NCI-H187 (cell line): ENCODE measurements at places on chromosomes 5 and 9.

GRCh38 chr5:150342583-150342982, 14.9 kb upstream of the TCOF1 start:
- no peak for DNase-seq

- no peak for DNase-seq
Measured at GRCh38 chr5:157252711-157253465, 13.0 kb upstream of the CYFIP2 start.

- DNase-seq: no peak
Measured at GRCh38 chr9:89901920-89902319, 297.1 kb downstream of the GADD45G start.

DNA sequence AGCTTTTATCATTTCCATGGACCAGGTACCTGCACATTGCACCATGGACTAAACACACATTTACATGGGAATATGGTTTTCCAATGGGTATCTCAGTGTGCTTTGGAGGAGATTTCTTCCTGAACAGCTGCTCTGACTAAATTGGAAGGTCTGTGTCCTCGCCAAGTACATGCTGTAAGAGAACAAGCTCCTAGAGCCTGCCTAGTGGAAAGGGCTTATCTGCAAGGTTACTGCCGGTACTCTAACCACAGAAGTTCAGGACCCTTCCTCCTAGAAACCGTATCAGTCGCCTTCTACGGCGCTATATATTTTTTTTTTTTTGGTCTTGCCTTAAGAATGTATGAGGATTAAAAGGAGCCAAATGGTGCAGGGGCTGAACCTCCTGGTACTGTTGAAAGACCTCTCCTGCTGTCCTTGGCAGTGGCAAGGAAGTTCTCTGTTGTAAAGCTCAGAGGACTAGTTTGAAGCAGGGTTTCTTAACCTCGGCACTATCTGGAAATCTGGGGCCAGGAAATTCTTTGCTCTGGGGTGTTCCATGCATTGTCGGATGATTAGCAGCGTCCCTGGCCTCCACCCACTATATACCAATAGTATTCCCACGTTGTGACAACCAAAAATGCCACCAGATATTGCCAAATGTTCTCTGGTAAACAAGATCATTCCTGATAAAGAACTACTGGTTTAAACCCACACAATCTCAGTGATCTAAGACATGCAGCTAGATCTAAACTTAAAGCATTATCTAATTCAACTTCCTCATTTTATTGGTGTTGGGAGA, 107.4 kb downstream of the FBXO38 start:
- DNase-seq: no peak

- DNase-seq: no peak
Measured at GRCh38 chr5:148760945-148761638, 65.3 kb upstream of the ADRB2 start.

DNA sequence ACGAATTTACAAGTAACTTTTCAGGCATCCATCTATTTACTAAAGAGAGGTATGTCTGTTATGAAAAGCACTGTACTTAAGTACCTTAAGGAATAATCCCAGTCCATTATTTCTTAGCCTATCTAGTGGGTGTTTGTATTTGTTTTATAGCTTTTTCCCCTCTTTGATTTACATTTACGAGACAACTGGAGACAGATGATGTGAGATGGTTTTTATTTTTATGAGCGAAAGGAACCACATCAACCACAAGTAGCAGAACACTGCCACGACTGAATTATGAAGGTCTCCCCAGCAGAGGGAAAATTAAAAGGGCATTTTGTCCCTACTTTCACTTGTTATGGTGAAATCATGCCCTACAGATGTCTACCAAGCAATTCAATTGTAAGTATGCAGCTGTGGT, 357.8 kb downstream of the NFIB start:
- DNase-seq: no peak

DNA sequence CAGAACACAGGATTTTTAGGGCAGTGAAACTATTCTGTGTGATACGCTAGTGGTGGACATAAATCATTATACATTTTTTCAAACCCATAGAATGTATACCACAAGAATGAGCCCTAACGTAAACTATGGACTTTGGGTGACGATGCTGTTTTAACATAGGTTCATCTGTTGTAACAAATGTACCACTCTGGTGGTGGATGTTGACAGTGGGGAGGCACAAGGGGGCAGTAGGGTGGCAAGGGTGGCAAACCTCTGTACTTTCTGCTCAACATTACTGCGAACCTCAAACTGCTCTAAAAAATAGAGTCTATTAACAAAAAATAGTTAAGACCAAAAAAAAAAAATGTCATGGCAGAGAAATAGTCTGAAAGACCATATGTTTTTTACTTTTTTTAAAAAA, 9.1 kb upstream of the MVB12B start:
- no peak for DNase-seq

DNA sequence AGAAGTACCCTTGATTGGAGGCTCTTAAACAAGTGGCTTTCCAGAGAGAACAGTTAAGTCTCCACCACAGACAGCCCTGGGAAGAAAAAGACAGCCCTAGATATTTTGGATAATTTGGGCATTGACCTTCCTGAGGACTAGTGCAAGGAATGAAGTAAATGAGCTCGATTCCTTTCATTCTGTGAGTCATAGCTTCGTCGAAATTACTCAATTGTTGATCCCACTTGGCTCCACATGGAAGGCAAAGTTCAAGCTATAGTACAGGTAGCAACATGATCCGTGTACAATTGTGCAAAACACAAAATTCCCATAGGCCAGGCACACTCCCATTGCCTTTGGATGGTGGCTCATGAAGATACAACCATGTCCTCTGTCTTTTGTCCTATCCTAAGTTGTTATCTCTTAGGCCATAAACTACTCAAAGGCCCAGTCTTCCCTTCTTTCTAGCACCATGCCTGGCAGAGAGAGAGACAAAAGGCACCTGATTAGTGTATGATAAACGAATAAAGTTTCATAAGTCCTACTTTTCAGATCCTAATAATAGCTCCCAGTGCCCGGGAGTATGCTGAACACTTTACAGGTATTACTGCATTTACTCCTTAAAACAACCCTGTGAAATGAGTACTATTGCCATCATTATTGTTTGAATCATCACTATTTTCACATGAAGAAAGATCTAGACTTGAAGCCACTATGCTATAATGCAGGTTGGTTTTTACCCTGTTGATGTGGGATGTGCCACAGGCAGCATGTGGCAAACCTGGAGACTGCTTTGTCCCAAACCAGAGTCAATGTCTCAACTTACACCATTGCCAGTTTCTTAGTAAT, 116.7 kb upstream of the RANBP3L start:
- DNase-seq: no peak

- DNase-seq: no peak
Measured at GRCh38 chr9:84357275-84357674, 16.7 kb upstream of the SLC28A3 start.

GRCh38 chr9:83041771-83042170, 21.2 kb downstream of the RASEF start:
- no peak for DNase-seq
